ENCODE measurements at places on chromosomes 7 and 10. TPM values are rescaled to one million over a fixed set of nuclear protein-coding genes. Genes with fewer than 3 reads are reported as not detected.

DNA sequence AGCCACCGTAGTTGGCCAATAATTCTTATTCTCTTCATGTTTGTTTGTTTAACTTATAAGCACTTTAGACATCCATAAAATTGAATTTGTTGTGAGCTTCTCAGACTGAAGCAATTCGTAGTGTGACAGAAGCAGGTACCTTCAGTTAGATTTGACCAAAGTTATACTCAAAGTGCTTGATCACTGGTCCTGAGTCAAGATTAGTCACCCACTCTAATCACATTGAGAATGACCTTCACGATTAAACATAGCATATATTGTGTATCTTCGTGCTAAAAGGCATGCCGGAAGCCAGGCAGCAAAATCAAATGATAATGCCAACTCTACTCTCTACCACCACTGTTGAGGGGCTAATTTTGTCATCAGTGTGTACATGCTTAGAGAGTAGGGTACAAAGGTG lies 763.7 kb upstream of the MBL2 start:
- peaks cover 11% of the 10 kb centered on the region for H3K4me1 ChIP-seq
- no peak overlapping the region for H3K4me3 ChIP-seq
- no peak overlapping the region for H3K27ac ChIP-seq
- H3K36me3 ChIP-seq, result peaks cover 12% of the 10 kb centered on the region
- no peaks in the 10 kb centered on the region for H3K27me3 ChIP-seq

GRCh38 chr10:58326967-58327381 lies 7.8 kb upstream of the UBE2D1 start:
- DNase-seq, result peak; percentile 24
- H3K4me3 ChIP-seq, result peak overlapping the region; percentile 38
- H3K4me1 ChIP-seq, result 0 out of 2 replicates have a peak, but pooled peaks cover 2% of the 10 kb centered on the region
- H3K27me3 ChIP-seq, result peaks cover 5% of the 10 kb centered on the region
- H3K27ac ChIP-seq, result no peak overlapping the region
- no peaks in the 10 kb centered on the region for H3K36me3 ChIP-seq

- no peaks in the 10 kb centered on the region for H3K4me1 ChIP-seq
- no peak overlapping the region for H3K4me3 ChIP-seq
- H3K36me3 ChIP-seq, result no peaks in the 10 kb centered on the region
- no peak for DNase-seq
Measured at GRCh38 chr7:17146621-17147020, 151.8 kb upstream of the AHR start.

GRCh38 chr7:90459888-90460287 lies 9.6 kb upstream of the PTTG1IP2 start:
- H3K27me3 ChIP-seq, result 0 out of 2 replicates have a peak, but pooled peaks cover 2% of the 10 kb centered on the region
- no peak overlapping the region for H3K27ac ChIP-seq
- H3K36me3 ChIP-seq, result peaks cover 20% of the 10 kb centered on the region
- peaks cover 10% of the 10 kb centered on the region for H3K4me1 ChIP-seq
- DNase-seq, result no peak

- no peaks in the 10 kb centered on the region for H3K36me3 ChIP-seq
- no peak overlapping the region for H3K4me3 ChIP-seq
- no peak overlapping the region for H3K27ac ChIP-seq
- no peak for DNase-seq
- no peaks in the 10 kb centered on the region for H3K27me3 ChIP-seq
- peaks cover 7% of the 10 kb centered on the region for H3K4me1 ChIP-seq
Measured at GRCh38 chr10:14806318-14806717, 31.5 kb downstream of the CDNF start.

GRCh38 chr10:130901311-130902165 lies 410.0 kb downstream of the TCERG1L start:
- H3K27me3 ChIP-seq, result peaks cover 3% of the 10 kb centered on the region
- no peaks in the 10 kb centered on the region for H3K4me1 ChIP-seq
- no peak overlapping the region for H3K4me3 ChIP-seq
- peaks cover 54% of the 10 kb centered on the region for H3K36me3 ChIP-seq

The NKX1-2 gene
- total RNA-seq, result 57.7 TPM

The UPK3BL1 gene
- 23.2 TPM for total RNA-seq

The ANXA8 gene
- not detected for total RNA-seq

The ACSM6 gene
- total RNA-seq, result 0.14 TPM
